IMR-90 (cell line): ENCODE measurements at places on chromosomes 1 and 21. TPM values are rescaled to one million over a fixed set of nuclear protein-coding genes. Genes with fewer than 3 reads are reported as not detected.

DNA sequence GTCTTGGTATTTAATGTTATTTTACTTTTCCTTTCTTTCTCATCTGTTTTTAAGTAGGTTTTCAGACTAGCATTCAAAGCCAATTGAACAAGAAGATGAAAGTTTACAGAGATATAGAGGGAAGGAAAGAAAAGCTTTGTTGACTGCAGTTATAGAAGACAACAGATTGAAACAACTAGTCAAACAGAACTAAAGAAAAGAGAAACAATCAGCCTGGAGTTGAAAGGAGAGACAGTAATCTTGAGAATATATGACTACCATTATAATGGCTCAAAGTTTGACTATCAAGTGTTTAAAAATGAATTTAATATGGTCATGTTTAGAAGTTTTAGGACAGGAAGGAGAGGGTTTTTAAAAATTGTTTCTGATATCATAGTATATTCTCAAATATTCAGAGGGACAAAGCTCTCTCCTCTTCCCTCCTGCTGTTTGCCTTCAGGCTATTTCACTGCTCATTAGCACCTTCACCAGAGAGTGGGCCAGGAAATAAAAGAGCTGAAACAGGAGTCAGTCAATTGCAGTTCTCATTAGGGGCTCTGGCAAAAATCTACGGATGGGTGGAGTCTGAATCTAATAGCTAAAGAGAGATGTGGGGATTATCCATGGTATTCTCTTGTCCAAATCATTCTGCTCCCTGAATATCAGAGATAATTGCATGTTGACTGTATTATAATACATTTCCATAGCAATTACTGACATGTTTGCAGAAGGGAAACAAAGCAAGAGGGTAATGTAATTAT, 577.8 kb downstream of the BRINP3 start:
- no peak for DNase-seq

The GJB3 gene
- polyA plus RNA-seq, result not detected in 2 replicates

- DNase-seq, result peak; percentile 44
Measured at GRCh38 chr1:229323201-229323600, 19.6 kb downstream of the CCSAP start.

The GPR37L1 gene
- 0.02 TPM in 1 of 2 replicates, not detected in the other for polyA plus RNA-seq

- DNase-seq, result peak; percentile 49
Measured at GRCh38 chr1:205907794-205908193, 35.5 kb downstream of the SLC26A9 start.

DNA sequence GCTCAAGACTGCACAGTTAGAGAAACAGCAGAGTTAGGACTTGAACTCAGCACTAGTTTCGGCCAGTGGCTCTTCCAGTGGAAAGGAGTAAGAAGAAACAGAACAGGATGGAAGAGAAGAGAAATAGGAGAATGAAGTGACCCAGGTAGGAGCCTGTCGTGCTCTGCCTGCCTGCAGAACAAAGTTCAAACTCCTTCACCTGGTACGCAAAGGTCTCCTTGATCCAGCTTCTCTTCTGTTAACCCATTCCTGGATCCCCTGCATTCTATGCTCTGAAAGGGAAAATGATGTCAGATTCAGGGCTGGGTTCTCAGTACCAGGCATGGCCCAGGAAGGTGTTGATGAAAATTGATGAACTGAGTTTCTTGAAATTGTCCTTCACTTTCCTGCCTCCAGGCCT, 3.9 kb downstream of the FAM229A start:
- no peak for DNase-seq

GRCh38 chr1:2050793-2051682, 827 bp downstream of the PRKCZ start:
- no peak for DNase-seq

GRCh38 chr1:155051777-155052398, 772 bp downstream of the ADAM15 start:
- DNase-seq, result peak; percentile 13

DNA sequence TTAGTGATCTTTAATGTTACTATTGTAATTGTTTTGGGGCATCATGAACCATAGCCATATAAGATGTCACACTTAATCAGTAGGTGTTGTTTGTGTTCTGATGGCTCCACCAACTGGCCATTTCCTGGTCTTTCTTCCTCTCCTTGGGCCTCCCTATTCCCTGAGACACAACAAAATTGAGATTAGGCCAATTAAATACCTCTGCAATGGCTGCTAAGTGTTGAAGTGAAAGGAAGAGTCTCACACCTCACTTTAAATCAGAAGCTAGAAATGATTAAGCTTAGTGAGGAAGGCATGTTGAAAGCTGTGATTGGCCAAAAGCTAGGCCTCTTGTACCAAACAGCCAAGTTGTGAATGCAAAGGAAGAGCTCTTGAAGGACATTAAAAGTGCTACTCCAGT, 30.7 kb downstream of the PPP2R5A start:
- DNase-seq, result no peak

DNA sequence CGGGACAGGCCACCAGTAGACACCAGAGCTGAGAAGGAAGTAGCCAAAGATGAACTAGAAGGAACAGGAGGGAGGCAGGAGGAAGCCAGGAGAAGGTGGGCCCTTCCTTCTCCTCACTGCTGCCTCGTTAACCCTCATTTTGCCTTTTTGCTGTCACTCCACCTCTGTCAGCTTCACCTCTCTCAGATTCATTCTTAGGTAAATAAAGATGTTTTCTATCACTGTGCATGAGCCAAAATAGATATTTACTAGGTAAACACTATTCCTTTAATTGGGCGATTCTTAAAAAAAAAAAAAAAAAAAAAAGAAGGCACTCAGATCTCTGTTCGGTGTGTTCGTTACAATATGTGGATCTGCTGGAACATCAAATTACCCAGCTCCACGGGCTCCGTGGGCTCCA, 112.3 kb downstream of the GLUL start:
- DNase-seq, result no peak

The TSPEAR gene
- polyA plus RNA-seq, result not detected in 2 replicates

- no peak for DNase-seq
Measured at GRCh38 chr1:217955723-217956122, 324.6 kb downstream of the SPATA17 start.

DNA sequence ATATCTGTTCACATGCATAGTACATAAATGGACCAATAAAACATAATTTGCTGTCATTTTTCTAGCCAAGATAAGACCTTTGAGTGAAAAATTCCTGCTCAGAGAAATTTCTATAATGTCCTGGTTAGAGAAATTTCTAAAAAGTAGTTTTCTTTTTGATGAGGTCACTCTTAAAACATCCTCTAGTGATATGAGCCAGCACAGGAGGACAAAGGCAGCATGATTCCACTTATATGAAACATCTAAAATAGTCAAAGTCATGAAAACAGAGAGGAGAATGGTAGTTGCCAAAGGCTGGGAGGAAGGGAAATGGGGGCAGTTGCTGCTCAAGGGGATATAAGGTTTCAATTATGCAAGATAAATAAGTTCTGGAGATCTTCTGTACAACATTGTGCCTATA, 239.4 kb downstream of the BACH1 start:
- DNase-seq, result peak; percentile 79

GRCh38 chr1:23449306-23449705, 24.8 kb upstream of the TCEA3 start:
- DNase-seq, result no peak

- DNase-seq, result no peak
Measured at GRCh38 chr1:9869831-9870251, 40.2 kb downstream of the CTNNBIP1 start.

DNA sequence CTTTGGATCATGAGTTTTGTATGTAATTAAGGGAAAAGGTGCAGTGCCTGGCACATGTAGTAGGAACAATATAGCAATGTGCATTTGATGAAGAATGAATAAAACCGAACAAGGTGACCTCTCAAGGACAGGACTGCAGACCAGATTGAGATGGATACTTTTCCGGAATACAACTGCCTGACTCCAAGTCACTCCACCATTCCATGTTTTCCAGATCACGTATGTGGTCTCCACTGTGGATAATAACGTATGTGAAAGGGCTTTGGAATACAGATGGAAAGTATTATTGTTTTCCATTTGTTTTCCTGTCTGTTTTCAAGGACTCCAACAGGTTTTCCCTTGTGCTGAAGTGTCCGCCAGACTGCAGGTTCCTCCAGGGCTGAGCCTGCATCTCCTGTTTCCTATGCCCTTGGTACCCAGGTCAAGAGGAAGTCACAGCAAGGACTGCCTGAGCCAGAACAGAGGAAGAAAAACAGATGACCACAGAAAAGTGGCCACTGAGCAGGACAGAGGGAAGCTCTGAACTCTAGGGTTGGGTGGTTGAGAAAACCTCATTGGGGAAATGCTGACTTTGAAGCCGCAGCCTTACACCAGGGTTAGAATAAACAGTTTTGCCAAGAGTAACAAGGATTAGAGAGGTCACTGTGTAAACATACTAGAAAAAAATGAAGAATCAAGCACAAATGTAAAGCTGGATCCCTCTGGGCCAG, 4.0 kb downstream of the CFAP45 start:
- DNase-seq, result no peak

DNA sequence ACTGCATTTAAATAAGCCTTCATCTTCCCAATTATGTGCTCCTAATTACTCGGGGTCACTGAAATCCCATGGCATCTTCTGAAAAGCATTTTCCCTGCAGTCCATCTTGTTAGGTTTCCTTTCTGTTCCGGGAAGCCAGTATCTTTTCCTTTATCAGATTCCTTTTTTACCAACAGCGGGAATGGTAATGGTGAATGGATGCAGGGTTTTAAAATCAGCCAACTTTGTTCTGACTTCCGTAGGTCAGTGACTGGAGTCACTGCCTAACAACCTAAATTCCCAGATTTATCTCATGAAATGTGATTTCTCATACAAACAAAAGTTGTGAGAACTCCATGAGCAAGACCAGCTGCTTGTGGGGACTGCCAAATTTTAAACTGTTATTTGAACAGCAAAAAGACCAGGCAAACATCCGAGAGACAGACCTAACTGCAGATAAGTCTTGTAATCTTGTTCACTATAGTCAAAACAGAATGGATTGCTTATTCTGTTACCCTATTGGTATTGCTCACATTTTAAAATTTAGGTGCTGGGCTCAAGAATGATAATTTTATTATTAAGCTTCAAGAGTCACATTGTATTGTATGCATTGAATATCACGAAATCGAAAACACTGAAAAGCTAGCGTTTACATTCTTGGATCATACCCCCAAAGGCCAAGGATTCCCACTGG, 1.2 kb upstream of the RWDD3 start:
- DNase-seq, result peak; percentile 61

The FMN2 gene
- 20.1 and 29.0 TPM in 2 replicates for polyA plus RNA-seq

DNA sequence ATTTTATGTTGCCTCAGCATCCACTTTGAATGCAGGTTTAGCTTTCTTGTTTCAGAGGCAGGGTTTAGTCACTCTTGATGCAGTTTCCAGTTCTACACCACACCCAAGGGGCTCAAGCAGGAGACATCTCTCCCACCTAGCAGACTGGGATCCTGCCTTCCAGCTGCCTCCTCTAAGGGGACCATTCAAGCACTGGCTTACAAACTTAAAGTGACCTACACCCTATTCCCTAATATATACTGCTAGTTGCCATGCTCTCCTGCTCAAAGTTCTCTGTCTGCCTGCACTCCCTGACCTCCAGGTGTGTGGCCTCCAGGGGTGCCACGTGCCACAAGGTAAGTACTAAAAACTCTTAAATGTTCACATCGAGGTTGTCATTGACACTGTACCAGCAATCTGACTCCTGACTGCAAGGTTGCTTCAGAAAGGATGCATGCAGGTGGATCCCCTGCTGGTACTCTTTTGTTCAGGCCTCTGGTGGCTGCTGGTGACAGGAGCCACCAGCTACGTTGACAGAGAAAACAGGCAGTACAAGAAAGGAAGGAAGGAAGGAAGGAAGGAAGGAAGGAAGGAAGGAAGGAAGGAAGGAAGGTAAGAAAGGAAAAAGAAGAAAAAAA, 185.9 kb downstream of the COQ8A start:
- DNase-seq, result no peak

DNA sequence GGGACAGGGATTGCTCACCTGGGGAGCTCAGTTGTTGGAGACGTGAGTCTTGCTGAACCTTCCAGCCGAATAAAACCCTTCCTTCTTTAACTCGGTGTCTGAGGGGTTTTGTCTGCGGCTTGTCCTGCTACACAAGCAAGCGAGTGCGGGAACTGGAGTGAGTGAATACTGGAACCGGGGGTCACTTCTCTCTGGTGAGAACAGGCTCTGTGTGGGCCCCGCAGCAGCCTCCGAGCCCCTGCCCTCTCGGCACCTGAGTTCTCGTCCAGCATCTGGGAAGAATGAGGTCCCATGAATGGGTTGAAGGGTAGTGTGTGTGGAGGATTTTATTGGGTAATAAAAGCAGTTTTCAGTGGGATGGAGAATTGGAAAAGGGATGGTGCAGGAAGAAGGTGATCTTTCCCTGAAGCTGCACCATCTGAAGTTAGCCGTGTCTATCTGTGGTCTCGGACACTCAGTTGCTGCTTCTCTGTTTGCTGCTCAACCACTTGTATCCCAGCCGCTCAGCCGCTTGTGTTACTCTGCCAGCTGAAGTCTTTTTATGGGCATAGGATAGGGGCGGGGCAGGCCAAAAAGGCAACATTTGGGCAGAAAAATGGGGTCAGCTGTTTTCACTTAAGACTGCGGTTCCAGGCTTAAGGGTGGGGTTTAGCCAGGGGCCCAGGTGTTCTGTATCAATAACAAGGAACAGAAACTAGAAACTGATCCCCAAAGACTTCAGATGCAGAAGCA, 450.6 kb upstream of the CAMK1G start:
- DNase-seq, result no peak

DNA sequence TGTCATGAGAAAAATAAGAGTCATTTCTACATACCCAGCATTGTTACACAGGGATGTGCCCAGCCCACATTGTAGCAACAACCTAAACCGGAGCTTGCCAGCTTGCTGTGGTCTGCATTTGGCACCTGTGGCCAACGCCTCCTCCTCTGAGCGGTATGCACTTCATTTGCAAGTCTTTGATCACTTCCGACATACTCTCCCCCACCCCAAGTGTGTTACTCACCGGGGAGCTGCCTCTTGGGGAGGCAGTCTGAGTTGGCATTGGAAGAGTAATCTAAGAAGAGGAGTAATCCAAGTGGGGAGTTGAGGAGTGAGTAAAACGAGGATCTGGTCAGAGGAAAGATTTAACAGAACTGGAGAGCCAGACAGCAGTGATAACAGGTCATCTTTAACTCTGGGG, 3.8 kb downstream of the BCL9 start:
- DNase-seq, result peak; percentile 63

DNA sequence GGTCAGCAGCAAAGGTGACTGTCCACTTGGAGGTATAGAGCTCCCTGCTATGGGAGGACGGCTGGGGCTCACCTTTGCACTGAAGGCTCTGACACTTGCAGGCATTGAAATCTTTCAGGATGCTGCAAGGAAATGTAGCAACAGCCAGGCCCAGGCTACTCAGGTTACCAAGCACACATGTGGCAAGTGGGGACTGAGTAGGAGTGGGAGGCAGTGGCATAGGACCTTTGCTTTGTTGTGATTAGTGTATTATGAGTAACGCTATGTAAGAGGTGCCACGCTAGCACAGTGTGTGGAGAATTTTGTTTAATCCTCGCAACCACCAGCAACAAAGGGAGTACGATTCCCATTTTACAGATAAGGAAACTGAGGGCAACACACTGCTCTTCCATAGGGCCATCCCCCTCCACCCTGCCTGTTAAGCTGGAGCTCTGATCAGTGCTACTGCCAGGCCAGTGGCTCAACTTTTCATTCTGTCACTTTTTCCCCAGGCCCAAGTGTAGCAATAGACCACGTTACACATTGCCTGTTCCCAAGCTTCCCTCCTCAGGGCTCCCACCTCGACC, 21.2 kb downstream of the TMEM63A start:
- peak; percentile 19 for DNase-seq

The ATP1A2 gene
- polyA plus RNA-seq, result 0.14 and 0.15 TPM in 2 replicates
